ENCODE measurements at places on chromosomes 12 and 14.
A peak's percentile ranks its signal among the peaks of the same experiment; 100 is the strongest.

- no peak for DNase-seq
Measured at GRCh38 chr12:102481705-102482425, 1.5 kb upstream of the IGF1 start.

GRCh38 chr12:94805749-94806529 lies 155.6 kb upstream of the TMCC3 start:
- no peak for DNase-seq

- DNase-seq: no peak
Measured at GRCh38 chr12:18387706-18388105, 126.4 kb downstream of the PIK3C2G start.

DNA sequence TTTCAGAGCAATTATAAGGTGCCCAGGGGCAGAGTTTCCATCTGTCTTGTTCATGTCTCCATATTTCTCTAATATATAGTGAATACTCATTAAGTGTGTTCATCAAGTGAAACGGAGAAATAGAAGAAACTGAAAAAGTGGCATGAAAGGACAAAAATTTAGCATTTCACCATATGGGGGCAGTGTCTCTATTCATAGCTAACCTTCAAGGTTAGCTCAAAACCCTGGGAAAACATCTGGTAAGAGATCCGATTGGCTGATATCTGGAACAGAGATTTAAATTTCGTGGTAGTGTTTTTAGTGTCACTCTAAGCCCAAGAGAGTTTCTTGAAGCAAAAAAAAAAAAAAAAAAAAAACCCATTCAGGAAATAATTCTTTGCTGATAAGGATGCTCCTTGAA lies 367.5 kb downstream of the DAD1 start:
- DNase-seq: peak; percentile 40

DNA sequence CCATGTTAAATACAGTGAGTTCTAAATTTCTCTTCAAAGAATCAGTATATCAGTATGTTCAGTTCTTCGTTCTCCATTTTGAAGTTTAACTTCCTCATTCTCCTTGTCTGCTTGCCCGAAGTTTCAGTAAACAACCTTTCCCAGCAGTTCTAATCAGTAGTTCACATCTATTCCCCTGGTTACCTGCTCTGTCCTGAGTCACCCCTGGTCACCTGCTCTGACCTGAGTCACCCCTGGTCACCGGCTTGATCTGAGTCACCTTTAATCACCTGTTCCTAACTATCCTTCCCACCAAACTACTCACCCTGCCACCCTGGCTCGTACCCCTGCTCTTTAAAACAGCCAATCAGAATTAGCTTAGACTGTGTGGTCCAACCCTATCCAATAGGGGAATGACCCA lies 9.4 kb upstream of the OR10G3 start:
- no peak for DNase-seq

DNA sequence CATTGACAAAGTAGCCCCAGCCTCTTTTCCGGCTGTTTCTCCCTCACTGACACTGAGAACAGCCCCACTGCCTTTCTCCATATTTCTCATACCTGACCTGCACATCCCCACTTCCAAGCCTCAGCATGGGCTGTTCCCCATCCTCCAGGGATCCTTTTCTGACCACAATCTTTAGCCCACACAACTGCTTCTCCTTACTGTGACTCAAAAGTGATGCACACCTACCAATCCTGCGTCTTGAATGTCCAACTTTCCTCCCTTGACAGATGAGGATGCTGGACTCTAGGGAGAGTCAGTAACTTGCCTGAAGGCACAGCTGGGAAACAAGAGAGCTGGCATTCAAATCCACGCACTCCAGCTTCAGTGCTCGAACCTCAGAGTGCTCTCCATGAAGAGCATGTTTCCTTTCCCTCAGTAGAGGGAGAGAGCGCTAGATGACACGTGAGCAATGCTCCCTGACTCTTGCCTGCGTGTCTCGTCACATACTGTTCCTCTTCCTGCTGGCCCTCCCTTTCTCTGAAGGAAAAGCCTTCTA lies 75.6 kb downstream of the NTF3 start:
- no peak for DNase-seq

DNA sequence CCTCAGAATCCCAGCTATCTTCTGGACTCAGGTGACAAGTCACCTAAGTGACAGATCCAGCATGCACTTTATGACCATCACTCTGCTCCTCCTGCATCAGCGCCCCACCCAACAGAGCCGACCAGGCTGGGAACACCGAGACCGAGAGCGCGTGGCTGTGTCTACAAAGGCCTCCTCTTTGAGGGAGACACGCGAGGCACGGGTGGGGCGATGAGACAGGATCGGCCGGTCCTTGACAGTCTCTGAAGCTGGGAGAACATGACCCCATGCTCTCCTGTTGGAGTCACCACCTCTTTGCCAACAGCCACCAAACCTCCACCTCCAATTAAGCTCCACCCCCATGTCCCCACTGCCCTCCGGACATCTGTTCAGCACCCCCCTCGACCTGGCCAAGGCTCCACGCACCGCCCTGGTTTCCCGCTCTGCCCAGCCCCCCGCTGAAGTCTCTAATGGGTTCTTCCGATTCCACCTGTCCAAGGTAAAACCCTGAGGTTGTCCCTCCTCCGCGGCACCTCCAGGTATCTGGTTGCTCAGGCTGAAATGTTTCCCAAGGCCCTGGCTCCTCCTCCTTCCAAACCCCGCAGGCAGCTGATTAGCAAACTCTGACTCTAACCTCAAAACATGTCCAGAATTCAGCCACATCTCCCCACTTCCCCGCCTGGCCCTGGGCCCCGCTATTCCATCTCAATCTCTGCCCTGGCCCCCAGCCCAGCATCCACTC lies 31.5 kb downstream of the HSP90AA1 start:
- DNase-seq: no peak

Data from germinal center (tissue), 1 donor.